Stimulated activated CD4-positive, alpha-beta T cell treated with anti-CD3 and anti-CD28 coated beads, Interleukin-1b, Interleukin-23, amount 100 ng/mL, for 4 hours (primary cell): ENCODE measurements at places on chromosomes 6 and 20.

- no peak for DNase-seq
Observed at GRCh38 chr20:17844549-17845298, 123.9 kb downstream of the SNX5 start.

DNA sequence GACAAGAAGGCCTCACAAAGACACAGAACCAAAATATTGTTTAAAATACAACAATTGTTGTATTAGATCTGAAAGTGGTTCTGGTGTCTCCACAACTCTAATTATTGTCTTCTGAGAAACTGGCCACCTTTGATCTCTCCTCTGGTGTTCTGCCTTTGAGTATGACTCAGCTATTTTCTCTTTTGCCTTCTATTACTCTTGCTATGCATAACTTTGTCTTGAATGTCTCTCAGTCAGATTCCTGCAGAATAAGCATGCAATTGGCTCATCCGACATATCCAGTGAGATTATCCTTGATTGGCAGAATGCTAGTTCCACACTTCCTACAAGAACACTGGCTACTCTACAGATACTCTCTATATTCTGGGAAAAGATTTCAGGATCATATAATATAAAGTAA is 14.3 kb upstream of the EPM2A start:
- DNase-seq: no peak

DNA sequence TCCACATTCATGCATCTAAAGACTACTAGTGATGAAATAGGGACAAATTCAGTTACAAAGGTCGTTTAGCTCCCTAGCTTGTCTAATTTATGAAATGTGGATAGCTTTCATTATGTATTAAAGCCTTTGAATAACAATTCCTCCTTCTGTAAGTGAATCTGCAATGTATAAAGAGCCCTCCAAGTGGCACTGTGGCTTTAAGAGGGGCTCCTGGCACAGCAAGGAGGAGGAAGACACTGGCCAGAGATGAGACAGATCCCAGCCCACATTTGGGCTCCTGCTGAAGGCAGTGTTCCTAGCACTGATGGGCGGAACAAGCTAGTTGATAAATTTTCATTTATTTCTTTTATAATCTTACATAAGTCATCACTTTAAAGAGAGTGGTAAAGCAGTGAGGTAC is 17.6 kb upstream of the FUCA2 start:
- DNase-seq: no peak

- DNase-seq: no peak
Observed at GRCh38 chr6:154757352-154758050, 24.3 kb downstream of the SCAF8 start.

GRCh38 chr6:69609836-69610472 is 186.9 kb downstream of the LMBRD1 start:
- no peak for DNase-seq

DNA sequence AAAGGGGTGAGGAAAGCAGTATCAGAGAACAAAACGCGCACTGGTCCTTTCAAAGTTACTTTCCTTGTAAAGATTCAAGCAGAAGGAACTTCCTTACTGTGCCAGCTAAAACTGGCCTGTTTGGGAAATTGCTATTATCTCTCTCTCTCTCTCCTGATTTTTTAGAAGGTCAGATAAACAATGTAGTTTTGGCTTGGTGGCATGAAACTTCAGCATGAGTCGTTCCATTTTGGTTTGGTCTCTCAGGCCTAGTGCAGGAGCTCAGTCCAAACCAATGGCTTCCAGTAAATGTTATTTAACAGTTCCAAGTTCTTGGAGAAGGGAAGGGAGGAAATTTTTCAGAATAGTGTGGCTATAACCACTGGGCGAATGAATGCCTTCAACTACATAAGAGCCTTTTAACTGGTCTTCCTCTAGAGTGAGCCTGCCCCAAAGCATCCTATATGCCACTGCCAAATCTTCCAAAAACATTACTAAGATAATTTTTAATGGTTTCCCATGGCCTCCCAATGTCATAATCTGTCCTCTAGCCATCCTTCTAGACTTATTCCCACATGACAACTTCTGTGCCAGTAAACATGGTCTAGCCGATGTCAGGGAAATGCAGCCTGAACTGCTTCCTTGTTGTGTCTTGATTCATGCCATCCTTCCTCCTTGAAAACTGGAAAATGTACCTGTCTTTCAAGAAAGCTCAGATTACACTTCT is 9.1 kb upstream of the SNX9 start:
- no peak for DNase-seq

DNA sequence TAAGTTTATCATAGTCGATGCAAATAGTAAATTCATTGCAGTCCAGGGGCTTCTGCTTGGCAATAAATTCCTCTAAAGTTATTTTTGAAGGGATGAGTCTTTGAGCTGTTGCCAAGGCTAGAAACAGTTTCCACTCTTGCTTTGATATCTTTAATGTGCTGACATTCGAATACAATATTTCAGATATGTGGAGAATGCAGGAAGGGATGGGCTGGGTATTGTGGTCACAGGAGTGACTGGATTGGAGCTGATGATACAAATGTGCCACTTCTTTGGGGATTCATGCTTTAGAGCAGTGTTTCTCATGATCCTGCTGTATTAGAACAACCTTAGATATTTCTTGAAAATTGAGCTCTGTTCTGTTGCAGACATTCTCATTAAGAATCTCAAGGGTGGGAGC is 139.0 kb downstream of the PRDM13 start:
- DNase-seq: no peak

GRCh38 chr6:22943327-22943726 is 374.0 kb downstream of the HDGFL1 start:
- DNase-seq: no peak

DNA sequence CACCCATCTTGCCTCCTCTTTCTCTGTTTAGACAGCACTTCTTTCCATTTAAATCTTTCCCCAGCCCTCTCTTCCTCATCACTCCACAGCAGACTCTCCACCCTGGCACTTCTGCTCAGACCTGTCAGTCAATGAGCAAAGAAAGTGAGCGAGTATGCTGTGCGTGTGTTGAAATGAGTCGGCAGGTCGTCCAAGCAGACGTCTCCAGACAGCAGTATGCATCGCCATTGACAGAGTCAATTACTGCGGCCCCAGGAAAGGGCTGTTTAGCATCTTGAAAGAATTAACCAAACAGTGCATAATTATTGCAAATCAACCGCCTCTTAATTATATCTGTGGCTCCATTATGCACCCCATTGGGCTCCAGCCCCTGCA is 54.8 kb upstream of the KCNG1 start:
- no peak for DNase-seq

DNA sequence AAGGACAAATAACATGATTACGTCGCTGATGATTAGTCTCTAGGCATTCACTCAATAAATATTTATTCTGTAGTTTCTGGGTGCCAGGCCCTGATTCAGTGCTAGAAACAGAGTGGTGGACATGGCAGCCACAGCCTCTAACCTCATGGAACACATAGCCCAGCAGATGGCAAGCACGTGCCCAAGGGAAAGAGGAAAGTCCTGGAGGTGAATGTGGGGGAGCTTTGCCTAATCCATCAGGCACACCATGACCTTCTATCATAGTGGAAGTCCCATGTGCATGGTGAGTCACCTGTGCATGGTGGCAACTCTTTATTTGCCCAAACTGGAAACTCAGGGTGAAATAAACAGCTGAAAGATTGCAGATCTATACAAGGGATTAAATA is 143.0 kb upstream of the TNFAIP3 start:
- DNase-seq: no peak
